OCI-M1 (cell line): ENCODE measurements at places on chromosomes 1 and 21.
A peak's percentile ranks its signal among the peaks of the same experiment; 100 is the strongest.

DNA sequence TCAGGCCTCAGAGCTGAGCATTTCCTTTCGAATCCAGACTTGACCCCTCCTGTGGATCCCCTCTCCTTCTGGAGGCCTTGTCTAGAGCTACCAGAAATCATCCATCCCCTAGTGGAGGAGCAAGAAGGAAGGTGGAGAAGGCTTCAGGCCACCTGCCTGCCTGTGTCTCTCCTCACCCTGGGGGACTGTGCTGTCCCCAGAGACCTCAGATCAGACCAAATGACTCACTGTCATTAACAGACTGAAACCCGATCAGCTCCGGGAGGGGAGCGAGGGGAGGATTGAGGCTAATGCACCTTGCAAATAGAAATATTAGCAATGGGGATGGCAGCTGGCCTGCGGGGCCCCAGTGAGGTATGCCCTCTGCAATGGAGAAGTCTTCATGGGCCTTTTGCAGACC lies 2.1 kb downstream of the MYBPH start:
- no peak for DNase-seq

DNA sequence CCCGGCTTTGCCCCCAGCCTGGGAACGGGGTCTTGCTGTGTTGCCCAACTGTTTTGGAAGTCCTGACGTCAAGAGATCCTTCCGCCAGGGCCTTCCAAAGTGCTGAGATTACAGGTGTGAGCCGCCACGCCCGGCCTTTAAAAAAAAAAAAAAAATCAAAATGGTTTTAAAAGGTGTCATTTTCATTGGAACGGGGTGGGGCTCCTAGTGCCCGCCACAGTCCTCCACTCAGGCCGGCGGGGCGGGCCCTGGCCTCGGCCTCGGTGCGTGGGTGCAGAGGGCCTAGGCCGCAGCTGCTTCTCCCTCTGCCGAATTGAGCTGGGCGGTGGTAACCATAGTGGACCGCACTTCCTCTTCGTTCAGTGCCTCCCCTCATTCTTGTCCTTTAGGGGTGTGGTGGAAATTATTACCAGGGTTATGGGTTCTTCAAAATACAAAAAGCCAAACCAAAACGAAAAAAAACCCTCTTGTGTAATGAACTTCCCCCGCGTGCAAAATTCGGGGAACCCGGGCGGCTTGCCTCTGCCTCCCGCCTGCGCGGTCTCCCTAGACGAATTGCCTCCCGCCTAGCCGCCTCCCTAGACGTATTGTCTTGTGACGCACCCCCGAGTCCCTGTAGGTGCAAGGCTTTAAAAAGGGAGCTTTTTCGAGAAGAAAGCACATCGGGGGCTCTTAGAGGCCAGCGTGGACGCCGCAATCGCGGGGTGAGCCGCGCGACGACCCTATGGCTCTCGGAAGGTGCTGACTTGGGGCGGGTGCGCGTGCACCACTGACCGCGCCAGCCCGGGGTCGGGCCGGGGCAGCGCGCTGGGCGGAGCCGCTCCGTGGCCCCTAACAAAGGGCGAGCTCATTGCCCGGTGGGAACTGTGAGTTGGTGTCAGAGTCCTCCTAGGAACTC lies 10.5 kb upstream of the SPEN start:
- DNase-seq, result no peak

- no peak for DNase-seq
Measured at GRCh38 chr1:91567583-91567982, 66.9 kb downstream of the CDC7 start.

- no peak for DNase-seq
Measured at GRCh38 chr1:34978921-34979320, 6.2 kb downstream of the TMEM35B start.

GRCh38 chr1:104163912-104164476 lies 414.3 kb downstream of the AMY1C start:
- peak; percentile 45 for DNase-seq

GRCh38 chr1:47951545-47952235 lies 45.5 kb downstream of the TRABD2B start:
- DNase-seq, result no peak

DNA sequence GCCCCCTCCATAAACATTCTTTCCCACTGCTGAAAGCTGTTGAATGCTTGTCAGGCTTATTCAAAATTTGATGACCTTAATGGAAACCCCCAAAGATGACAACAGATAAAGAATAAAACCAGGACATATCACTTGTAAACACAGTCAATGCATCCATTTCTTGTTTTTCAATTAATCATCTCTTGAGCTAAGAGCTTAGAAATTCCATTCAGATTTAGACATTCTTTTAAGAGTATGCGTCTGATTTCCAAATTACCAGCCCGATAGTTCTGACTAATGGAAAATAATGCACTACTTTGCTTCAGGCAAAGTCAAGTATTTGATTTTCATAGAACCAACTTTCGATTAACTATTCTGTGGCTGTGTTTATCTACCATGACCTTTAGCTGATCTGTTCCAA lies 100.6 kb upstream of the RUNX1 start:
- DNase-seq, result no peak

DNA sequence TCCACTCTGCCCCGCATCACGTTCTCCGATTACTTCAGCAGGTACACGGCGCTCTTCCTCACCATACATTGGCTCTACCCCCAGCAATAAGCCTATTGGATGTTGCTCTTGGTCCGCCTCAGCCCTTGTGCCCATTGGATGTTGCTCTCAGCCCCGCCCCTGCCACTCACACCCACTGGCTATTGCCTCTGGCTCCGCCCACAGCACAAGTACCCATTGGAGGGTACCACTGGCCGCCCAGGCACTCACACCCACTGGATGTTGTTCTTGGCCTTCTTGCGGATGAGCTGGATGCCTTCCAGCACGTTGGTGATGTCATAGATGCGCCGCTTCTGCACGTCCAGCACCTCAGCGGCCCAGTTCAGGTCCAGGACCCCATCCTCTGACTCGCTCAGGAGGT lies 9.4 kb downstream of the E2F2 start:
- no peak for DNase-seq

DNA sequence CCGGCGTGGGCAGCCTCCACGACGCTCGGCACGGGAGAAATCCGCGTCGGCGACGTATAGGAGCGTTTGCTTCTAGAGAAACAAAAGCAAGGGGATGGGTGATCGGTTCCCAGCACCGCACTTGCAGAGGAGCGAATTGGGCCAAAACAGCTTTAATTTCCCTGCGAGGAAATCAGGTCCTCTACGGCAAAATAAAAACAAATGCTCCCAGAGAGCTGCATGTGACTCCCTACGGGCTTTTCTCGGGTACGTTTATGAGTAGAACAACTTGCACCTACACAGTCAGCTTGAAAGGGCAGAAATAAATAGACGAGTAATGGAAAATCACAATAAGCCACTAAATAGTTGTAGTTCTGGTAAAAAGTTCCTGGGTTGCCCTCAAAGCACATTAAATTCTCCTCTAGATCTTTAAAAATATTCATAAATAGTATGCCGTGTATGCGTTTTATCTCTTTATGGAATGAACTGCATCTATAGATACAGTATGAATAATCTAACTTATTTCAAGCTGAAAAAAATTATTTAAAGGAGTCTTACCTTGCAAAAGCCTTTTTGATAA lies 1.2 kb downstream of the NHLH2 start:
- no peak for DNase-seq
